Caco-2 (cell line): ENCODE measurements at places on chromosomes 4 and X.

DNA sequence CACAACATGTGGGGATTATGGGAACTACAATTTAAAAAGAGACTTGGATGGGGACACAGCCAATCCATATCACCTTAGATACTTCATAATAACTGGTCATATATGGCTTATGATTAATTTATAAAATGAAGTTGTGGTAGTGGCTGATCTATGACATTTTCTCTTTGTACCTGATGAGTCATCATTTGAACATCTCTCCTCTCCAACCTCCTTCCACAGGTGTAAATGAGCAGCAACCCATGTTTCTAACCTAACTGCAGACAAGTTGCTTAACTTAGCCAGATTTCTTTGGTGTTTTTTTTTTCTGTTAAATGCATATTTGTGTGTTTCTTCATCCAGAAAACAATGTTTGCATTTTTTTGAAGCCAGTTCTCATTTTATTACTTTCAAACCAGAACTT lies 42.6 kb downstream of the SPANXA2 start:
- no peak for DNase-seq

DNA sequence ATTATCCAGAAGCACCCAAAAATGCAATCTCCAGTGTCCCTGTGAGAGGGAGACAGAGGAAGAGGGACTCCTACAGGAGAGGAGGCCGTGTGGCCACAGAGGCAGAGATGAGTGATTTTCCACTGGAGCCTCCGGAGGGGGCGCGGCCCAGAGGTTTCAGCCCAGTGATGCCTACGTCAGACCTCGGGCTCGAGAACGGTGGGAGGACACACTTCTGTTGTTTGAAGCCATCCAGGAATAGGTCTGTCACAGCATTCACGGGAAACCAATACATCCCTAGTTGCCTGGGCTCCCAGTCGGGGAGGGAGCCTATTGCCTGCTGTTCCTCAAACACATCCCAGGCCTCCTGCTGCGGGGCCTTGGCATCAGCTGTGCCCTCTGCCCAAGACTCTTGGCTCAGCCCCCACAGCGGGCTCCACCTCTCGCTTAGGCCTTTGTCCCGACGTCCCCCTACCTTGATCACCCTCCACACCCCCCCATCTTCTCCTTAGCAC lies 39.2 kb upstream of the HMX1 start:
- DNase-seq = peak; percentile 11

DNA sequence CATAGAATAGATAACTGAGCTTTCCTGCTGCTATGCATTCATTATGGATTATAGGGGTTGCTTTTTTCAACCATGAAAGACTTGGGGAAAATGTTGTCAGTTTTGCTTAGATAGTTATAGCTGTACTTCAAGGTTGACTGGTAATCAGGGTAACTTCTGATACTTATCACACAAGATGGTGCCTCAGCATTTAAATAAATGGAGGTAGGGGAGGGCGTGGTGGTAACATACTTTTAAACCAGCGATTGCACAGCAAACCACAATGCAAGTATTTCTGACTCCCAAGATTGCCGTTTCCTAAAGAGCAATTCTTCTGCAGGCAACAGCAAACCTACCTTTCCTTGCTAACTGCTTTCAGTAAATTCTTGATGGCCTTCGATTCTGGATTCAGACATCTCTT lies 1.3 kb downstream of the CXCL10 start:
- no peak for DNase-seq

- DNase-seq = no peak
Measured at GRCh38 chrX:153634832-153635231, 12.2 kb upstream of the DUSP9 start.

DNA sequence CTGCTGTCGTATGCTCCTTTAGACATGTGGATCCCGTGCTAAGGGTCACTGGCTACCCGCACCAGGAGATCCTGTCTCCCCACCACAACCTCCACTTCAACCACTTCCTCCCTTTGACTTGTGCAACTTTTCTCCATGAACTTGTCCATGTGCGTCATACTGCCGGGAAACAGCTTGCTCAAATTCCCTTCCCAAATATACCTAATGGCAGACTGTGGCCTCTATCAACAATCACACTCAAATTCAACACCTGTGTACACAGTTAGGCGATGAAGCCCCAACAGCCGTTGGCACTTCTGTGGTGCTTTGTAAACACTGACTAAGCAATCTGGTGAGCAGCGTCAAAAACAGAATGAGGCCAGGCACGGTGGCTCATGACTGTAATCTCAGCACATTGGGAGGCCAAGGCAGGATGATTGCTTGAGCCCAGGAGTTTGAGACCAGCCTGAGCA lies 49.5 kb downstream of the CD99L2 start:
- DNase-seq = no peak

GRCh38 chrX:8190341-8190830 lies 19.3 kb upstream of the VCX2 start:
- DNase-seq = no peak

DNA sequence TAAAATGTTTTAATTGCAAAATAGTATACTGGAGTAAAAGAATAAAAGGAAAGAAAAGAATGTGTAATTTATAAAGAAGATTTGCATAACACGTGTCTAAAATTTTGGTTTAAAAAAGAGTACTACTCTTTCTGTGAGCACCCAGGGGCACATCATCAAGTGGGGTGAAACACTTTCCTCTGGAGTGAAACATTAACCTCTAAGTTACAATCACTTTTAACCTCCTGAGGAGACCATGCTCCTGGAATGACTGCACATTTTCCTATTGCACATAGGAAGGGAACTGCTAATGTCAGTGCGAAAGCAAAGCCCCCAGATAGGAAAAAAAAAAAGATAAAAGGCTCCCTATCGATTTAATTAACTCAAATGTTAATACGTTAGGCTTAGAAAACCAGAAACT lies 13.3 kb downstream of the VEGFC start:
- DNase-seq = no peak

- DNase-seq = no peak
Measured at GRCh38 chr4:154307451-154307850, 184.1 kb downstream of the DCHS2 start.

DNA sequence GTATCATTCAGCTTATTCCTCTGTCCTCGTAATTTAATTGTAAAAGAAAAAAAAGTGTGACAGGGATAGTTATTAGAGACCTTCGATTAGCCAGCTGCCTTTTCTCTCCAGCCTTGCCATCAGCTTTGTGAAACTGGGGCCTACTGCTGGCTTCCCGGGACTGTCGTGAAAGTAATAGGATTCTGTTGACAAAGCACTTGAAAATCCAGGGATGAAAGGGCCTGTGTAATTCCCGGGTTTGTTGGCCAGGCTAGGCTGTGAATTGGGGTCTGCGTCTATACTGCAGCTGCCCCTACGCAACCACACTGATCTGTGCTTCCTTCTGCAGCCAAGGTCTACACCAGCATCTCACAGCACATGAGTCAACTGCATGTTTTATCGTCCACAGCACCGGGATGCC lies 120.4 kb upstream of the SCML1 start:
- DNase-seq = no peak

- no peak for DNase-seq
Measured at GRCh38 chr4:7451434-7451789, 16.7 kb upstream of the PSAPL1 start.

DNA sequence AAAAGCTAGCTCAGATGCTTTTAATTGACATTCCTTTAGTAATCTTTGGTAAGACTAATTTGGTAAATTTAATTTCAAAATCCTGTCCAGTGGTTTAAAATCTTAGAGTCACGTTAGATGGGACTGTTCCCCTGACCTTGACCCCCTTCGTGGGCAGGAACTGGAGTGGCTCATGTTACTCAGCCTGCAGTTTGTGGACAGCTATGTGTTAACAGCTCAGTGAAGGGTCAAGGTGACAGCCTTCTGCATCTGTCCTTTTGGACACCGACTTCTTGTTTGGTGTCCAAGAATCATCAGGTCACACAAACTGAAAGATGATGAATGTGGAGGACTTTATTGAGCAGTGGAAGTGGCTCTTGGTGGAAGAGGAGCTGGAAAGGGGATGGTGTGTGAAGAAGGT lies 2.9 kb downstream of the ARSF start:
- no peak for DNase-seq

DNA sequence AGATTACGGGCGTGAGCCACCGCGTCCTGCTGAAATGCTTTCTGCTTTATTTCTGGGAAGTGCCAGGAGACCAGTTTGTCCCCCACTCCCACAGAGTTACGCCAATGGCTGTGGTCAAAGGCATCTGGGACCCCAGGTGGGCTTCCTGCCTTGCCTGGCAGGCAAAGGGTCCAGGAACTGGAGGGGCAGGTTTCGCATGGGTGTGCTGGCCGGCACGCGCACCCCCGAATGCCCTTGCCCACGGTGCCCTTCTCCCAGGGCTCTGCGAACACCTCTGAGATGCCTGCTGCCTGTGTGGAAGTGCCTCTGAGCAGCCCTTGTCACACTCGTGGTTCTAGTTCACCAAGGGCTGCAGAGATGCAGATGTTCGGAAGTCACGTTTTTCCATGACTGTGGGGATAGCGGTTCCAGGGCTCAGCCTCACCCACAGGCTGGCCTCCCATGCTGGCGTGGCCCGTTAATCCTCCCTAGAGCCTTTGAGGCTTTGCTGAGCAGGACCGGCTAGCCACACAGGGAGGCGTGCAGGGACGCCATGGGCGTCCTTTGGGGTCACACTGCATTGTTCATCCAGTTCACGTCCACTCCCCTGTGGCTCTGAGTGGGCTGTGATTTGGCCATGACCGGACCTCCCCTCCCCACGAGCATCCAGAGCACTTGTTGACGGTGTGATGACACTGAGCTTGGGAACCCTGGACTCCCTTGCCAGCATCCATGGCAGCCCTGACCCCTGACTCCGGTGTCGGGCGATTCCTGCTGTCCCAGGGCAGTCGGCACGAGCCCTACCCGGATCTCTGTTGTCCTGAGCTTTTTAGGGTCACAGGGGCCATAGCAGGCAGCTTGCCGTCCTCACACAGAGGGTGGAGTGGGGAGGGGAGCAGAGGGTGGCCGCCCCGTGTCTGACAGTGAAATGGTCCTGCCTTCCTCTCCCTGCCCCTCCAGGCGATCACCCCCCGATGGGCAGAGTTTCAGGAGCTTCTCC lies 12.7 kb upstream of the ADD1 start:
- no peak for DNase-seq

DNA sequence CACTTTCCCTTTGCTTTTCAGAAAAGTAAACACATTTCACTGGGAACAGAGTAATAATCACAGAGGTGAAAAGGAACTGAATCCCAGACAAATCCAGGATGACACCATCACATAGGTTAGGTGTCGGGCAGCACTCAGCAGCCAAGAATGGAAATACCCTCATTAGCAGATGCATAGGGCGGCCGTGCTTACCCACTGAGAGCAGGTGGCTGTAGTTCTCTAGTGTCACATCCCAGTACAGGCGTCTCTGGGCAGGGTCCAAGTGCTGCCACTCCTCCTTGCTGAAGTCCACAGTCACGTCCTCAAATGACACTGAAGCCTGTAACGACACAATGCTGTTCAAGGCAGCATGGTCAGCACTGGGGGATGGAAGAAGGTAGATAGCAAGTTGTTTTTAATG lies 26.9 kb downstream of the ZNF41 start:
- no peak for DNase-seq

DNA sequence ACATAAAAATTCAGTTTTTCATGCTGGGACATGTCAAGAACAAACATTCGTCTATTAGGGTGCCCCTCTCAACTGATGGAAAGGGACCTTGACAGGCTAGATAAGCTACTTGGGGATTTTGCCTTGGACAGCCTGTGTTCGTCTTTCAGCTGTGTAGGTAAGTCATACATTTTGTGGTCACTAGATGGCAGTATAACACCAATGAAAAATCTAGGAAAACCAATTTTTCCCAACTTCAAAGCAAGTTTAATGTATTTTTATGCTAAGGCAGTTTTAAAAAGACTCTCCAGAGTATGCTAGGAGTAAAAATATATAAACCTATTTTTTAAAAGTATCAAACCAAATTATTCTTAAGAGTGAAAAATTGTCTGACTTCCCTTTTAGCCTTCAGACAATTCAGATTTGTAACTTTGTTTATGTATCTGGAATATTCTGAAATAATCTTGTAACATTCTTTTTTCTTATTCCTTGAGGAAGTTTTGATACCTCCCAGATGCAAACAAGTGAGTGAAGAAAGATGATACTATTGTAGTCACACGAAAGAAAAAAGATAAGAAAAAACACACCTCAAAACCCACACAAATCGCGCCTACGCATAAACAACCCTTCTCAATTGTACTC lies 158.3 kb downstream of the CPE start:
- peak; percentile 40 for DNase-seq

- DNase-seq = no peak
Measured at GRCh38 chr4:137524725-137525369, 7.4 kb downstream of the PCDH18 start.

- DNase-seq = no peak
Measured at GRCh38 chr4:174871407-174871806, 42.4 kb upstream of the GLRA3 start.

DNA sequence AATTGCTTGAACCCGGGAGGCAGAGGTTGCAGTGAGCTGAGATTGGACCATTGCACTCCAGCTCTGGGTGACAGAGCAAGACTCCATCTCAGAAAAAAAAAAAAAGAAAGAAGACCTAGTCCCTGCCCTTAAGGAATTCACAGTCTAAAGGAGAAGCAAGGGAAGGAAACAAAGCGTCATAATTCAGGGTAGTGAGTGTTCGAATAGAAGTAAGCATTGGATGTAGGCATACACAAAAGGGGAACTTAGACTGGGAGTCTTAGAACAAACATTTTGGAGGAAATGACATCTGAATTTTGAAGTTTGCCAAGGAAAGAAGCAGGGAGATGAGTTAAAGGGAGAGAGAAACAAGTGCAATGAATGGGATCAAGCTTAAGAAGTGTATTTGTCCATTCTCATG lies 32.4 kb downstream of the PPM1K start:
- DNase-seq = no peak

- no peak for DNase-seq
Measured at GRCh38 chr4:43234626-43235415, 342.3 kb downstream of the GRXCR1 start.

DNA sequence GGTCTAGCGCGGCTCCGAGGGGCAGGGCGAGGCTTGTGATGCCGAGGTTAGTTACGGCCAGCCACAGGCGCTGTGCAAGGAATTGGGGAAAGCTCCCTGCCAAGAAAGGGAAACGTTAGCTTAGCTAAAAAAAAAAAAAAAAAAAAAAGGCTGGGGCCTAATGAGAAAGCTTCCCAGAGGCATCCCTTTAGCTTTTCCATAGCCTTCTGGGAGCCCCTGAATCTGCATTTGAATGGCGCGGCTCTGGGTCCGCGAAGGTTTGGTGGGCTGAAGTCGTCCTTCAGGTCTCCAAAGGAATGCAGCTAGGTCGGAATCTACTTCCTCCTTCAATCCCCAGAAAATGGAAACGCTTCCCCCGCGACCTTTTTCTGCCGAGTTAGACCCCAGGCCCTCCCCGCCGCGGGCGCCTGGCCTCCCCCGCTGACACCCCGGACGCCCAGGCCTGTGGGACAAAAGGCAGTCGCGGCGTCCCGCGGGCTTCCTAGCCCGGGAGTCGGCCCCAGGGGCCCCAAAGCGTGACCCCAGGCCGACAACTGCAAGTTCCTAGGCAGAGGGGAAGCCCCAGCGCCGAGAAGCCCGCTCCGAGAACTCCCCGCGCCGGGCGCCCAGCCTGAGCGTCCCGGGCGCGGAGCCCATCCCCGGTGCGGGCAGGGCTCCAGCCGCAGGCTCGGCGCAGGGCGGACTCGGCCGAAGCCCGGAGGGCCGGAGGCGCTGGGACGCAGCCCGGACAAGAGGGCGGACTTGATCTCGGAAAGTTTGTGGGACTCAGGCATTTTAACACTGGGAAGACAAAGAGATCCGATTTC lies 605 bp upstream of the FAT1 start:
- DNase-seq = peak; percentile 60

- DNase-seq = no peak
Measured at GRCh38 chr4:188018262-188018661, 22.7 kb downstream of the ZFP42 start.
